ENCODE measurements at places on chromosomes 7 and 10.

DNA sequence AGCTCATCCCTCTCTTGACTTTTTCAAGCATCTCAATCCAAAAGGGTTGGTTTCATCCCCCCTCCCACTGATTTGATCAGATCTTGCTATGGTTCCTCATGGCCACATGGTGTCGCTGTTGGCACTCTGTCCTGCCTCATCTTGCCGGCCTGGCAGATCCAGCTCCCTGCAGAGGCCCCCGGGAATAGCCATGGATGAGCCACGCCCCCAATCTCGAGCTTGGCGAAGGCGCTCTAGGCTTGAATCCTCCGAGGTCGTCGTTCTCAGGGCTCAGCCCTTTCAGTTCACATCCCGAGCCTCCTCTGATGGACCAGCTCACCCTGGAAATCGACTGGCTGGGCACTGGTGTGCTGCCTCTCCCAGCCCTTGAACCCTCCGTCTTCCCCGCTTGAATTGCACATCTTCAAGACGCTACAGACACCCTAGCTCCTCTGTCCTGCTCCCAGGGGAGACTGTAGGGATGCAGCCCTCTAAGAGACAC is 628.7 kb downstream of the TYW1 start:
- peak; percentile 86 for DNase-seq

GRCh38 chr7:30920584-30921539 is 9.2 kb downstream of the AQP1 start:
- no peak for DNase-seq

DNA sequence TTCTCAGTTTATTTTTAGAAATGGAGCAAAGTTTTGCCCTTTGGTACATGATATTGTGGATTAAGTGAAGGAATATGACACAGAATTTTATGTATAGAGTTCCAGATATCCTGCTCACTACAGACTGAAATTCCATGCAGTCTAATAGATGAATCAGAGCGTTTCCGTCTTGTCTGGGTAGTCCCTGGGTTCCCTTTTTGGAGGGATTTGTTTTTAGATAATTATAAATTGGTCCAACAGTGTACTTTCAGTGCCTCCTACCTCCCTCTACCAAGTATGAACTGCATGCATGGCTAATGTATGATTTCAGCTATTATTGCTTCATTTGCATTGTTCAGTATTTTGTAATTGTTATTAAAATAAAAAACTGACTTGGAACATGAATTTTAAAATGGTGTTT is 74.4 kb downstream of the SEPTIN7 start:
- DNase-seq: no peak

- DNase-seq: no peak
Measured at GRCh38 chr7:100154651-100155491, 3.7 kb downstream of the TRAPPC14 start.

DNA sequence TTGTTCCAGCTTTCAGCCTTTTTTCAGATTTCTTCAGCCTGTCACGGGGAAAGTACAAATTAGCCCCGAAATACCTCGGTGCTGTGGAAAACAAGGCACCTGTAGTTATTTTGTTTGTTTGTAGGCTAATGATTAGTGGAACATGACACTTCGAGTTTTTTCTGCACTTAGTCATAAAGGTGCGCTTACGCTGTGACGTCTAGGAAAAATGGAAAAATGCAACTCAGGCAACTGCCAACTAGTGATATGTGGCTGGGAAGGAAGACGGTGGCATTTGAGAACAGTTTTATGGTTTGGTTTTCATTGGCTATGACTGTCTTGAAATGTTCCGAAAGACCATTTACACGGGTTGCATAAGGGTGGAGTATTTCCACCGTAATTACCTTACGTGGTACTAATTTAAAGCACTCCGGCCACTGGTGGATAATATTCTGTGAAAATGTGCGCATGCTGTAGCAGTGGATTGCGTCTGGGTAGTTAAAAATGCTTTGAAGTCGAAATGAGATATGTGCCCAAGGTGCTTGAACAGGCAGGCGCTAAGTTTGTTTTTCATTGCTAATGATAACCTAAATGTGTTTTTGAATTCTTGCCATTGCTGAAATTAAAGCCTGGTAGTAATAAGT is 94.5 kb upstream of the CELF2 start:
- DNase-seq: no peak

DNA sequence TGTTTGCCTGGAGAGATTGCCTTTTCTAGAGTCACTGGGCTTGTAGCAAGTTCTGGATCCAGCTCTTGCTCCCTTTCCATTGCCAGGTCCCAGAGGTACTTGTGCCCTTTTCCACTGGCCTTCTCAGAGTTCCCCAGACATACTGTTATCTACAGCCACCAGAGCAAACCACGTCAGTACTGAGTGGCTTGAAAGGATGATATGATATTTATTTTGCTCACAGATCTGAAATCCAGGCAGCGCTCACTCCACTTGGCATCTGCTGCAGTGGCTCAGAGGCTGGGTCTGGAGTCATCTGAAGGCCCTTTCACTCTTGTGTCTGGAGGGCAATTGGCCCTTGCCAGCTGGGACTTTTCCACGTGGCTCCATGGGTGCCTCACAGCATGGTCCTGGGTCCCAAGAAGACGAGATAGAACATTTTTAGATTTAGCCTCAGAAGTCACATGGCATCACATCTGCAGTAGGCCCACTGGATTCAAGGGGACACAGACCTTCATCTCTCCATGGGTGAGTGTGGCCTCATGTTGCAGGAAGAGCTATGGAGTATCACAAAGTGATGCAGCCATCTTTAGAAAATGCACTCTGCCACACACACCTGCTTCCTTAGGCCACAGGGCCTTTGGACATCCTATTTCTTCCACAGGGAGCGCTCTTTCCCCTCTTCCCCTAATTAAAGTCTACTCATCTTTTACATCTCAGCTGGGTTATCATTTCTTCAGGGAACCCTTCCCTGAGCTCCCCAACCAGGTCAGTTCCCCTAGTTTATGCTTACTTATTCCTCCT is 22.9 kb upstream of the TCF7L2 start:
- no peak for DNase-seq

GRCh38 chr10:79231908-79232307 is 115.4 kb upstream of the PPIF start:
- no peak for DNase-seq

- DNase-seq: no peak
Measured at GRCh38 chr7:73967832-73968290, 60.1 kb upstream of the ELN start.

GRCh38 chr7:44486693-44487092 is 3.8 kb downstream of the NUDCD3 start:
- DNase-seq: no peak

GRCh38 chr7:98338441-98338840 is 57.0 kb downstream of the BRI3 start:
- no peak for DNase-seq
